ENCODE measurements at places on chromosomes 2 and 18.
A peak's percentile ranks its signal among the peaks of the same experiment; 100 is the strongest.

DNA sequence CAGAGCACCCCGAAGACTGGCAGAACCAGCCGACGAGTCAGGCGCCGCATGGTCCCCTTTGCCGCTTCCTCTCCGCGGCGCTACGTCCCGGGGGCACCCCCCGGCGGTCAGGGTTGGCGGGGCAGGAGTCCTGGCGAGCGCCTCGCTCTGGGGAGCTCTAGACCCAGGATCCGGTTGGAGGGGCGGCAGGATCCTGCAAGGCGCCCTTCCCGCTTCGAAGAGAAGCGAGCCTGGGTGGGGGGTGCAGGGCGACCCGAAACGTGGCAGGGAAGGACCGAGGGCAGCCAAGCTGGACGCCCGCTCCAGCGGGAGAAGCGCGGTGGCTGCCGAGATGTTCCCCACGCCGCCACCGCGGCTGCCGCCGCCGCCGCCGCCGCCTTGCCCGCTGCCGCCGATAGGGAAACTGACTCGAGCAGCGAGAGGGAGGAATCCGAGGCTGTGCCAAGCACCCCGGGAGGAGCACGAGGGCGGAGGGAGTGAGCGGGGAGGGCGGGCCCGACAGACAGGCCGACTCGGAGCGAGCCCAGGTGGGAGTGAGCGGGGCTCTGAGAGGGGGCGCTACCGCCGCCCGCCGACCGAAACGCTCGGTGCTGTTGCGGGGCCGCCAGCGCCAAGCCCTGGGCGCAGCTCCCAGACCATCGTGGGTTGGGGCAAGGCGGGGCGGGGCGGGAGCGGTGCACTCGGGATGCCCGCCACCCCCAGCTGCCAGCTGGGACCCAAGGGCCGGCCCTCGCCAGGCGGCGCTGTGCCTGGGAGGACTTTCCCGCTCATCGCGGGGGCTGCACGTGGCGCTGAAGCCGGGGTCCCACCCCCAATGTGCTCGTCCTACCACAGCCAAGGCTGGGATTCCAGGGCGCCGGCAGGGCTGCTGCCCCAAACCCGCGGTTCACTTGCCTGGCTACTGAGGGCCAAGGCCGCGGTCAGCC lies at the start of gene GALNT14:
Gene GALNT14, minus strand, starts transcription at position 404 of the 926 bp plus-strand sequence. Its CDS starts 354 bp downstream, at position 50.
- no peak for DNase-seq

- no peak for DNase-seq
These were observed 105.4 kb downstream of the POLR1A start for GRCh38 chr2:86000131-86000937.

DNA sequence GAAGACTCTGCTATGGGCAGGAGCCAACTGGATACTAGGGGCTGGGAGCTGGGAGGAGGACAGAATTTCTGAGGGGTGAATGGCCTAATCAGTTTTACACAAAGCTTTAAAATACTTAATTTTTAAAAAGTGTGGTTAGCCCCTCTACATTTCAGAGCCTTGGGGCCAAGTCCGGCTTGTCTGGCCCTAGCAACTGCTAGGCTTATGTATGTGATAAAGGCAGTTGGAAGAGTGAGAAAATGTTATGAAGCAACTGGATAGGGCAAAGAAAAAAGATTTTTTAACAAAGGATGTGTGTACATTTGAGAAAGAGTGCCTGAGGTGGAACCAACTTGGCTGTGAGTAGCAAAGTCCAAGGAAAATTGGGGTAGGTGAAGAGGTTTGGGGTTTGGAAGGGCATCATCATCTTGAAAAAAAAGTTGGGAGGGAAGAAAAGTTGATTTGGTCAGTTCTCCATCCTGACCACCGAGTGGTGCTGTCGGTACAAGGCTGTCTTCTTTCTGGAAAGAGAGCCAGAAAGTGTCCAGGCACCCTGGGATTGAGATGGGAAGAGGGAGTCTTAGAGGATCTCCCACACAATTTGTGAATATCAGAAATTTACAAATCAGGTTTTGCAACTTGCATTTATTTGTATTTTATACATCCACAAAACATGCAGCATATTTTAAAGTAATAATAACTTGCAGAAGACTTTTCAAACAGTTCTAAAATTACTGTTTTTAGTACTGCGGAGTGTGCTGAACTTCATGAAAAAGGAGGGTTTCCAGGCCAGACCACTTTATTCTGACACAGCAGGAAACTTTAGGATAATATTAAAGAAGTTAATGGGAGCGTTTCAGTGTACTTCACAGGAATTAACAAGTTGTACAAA lies 10.5 kb upstream of the CDK15 start:
- no peak for DNase-seq

DNA sequence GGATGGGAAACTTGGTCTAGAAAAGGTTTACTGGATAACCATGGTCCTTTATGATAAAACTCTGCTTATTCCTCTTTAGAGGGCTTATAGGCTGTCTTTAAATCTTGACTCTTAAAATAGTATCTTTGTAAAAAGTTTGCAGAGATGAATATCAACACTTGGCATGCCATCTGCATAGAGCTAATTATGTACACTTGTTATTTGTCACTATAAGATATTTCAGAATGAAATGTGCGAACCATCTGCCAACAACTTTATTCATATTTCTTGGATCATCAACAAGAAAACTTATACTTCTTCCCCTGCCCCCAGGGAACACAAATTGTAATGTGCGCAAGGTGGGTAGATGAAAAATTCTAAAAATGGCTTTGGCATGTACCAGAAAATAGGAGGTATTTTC lies 653.0 kb upstream of the CHAC2 start:
- DNase-seq: no peak

DNA sequence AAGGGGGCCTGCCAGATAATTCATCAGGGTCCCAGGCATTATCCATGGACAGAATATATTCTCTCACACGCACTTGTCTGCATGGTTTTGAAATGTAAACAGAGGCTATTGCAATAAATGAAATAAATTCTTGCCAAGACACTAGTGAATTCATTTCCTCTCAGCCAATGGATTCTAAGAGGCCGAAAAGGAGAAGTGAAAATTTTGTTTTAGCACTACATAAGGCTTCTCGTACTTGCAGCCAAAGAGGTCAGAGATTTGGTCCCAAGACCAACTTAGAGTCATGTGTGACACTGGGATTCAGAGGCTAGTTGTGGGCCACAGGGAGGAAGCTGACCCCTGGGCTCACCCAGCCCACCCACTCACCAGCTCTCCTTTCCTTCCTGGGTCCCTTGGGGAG lies 184.1 kb upstream of the GLI2 start:
- no peak for DNase-seq

DNA sequence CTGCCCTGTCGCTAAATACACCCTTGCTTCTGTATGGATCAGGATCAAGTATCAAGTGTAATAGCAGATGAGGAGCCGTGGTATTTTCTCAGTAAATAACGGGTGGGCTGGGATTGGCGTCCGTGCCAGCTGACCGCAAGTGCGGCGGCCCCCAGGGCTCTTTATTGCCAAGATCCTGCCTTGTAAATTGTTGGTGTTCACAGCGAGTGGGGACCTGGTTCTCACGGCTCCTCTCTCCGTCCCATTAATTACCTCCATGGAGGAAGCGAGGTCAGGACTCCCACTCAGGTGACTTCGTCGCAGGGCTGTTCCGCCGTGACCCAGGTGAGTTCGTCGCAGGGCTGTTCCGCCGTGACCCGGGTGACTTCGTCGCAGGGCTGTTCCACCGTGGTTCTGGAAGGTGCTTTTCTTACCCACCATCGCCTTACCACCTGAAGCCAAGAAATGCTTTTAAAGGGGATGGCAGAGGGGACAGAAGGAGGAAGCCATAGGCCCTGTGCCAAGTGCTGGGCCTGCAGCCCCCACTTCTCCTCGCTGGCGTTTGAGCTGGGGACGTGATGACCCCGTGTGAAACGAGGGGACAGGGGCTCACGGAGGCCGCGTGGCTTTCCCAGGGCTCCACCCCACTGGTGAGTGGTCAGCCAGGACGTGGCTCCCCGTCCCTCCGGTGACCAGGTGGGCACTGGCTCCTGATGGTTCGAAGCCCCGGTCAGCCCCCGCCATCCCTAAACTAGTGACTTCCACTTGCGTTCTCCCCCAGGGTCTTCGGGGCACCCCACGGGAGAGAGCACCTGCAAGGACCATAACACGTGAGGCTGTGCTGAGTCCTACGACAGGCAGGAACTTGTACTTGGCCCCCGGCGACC lies 118.4 kb downstream of the TWIST2 start:
- no peak for DNase-seq

- no peak for DNase-seq
These were observed at the start of gene IGFBP5 for GRCh38 chr2:216695401-216695821. TSS of gene IGFBP5 (minus strand) at chr2:216695549. CDS start at chr2:216694775, 774 bp downstream.

DNA sequence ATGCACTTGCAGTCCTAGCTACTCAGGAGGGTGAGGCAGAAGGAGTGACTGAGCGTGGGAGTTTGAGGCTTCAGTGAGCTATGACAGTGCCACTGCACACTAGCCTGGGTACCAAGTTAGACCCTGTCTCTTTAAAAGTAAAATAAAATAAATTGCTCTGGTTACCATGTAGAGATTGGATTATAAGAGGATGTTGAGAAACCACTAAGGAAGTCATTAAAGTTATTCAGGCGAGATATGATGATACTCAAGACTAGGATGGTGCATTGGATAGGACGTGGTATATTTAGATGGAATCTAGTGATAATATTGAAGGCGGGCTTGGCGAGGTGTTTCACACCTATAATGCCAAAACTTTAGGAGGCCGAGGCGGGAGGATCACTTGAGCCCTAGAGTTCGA lies 50.6 kb downstream of the BMPR2 start:
- DNase-seq: no peak

GRCh38 chr2:151459358-151459757 lies 49.7 kb downstream of the RIF1 start:
- DNase-seq: no peak

- DNase-seq: no peak
These were observed 130.8 kb downstream of the FIGN start for GRCh38 chr2:163604941-163605555.

DNA sequence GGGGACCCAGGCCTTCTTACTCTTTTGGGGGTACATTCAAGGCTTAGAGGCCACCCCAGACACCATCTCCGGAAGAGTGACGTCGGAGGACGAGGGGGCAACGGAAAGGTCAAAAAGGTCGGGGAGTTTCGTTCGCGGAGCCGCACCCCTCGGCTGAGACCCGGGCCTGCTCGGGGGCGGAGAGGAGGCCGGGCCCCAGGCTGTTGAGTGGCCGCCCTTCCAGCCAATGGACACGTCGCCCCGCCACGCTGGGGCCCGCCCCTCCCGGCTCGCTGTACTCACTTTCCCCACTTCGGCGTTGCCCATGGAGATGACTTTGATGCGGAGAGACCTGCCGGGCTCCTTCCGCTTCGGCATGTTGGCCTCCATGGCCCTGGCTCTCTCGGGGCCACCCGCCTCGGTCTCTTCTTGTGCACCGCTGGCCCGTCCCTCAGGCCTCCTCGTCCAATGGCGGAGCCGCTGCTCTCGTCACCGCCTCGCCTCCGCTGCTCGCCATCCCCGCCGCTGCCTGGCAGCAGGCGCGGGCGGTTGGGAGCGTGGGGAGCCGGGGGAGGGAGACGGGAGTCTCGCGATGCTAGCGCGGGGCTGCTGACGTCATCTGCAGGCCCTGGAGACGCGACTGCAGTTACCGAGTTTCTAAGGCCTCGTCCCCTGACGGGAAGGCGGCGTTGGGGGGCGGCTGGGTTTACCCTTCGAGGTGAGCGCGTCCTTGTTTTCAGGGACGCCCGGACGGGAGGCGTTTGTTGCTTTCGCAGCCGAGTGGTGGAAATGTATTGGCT lies at the start of gene DNAJC27:
Gene DNAJC27, minus strand, starts transcription at position 420 of the 779 bp plus-strand sequence. Its CDS starts 51 bp downstream, at position 369.
- peak; percentile 96 for DNase-seq

GRCh38 chr2:97706112-97706511 lies 7.3 kb upstream of the ZAP70 start:
- no peak for DNase-seq

GRCh38 chr2:220334210-220334609 lies 706.8 kb downstream of the SLC4A3 start:
- DNase-seq: no peak

- no peak for DNase-seq
These were observed 12.8 kb upstream of the KIAA2012 start for GRCh38 chr2:202060218-202060617.

DNA sequence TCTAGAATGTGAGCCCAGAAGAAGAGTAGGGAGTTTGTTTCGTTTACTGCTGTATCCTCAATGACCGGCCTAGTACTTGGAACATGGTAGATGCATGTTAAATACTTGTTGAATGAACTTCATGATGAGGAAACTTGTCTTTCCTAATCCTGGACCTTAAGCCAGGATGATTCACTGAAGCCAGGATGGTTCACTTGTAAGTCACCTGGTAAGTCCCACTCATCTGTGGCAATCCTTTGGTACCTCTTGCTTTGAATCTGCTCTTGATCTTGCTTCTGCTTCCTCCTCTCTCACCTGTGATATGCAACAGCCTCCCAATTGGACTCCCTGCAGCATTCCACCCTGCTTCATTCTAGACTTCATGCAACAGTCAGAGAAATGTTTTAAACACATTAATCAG lies 43.6 kb downstream of the QPCT start:
- no peak for DNase-seq

DNA sequence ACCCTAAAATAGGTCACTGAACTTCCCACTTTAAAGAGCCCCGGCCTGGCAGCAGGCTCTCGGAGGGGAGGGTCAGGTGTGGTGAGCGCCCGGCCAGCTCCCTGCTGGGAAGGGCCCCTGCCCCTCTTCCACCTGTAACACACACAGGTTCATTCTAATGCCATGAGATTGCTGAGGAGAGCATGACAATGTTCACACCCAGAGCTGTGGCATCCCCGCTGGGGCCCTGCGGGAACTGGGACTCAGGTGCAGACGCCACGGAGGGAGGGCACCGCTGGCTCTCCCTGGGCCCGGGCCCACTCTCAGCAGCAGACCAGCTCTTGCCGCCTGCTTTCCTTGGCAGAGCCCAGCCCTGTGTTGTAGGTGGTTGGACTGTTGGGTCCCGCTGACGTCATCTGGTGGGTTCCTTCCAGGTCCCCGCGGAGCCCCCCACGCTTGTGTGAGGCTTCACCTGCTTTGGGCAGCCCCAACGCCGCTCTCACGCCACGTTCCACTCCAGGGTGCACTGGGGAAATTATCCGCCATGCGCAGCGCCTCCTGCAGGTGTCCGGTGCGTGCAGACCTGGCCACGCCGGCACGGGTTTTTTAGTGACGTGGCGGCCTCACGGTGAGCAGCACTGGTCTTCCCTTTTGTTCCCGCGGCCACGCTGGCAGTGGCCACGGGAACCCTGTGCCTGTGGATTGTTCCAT lies 50.4 kb upstream of the KCNG2 start:
- no peak for DNase-seq

- no peak for DNase-seq
These were observed 95.8 kb downstream of the TMEFF2 start for GRCh38 chr2:192098814-192099491.

DNA sequence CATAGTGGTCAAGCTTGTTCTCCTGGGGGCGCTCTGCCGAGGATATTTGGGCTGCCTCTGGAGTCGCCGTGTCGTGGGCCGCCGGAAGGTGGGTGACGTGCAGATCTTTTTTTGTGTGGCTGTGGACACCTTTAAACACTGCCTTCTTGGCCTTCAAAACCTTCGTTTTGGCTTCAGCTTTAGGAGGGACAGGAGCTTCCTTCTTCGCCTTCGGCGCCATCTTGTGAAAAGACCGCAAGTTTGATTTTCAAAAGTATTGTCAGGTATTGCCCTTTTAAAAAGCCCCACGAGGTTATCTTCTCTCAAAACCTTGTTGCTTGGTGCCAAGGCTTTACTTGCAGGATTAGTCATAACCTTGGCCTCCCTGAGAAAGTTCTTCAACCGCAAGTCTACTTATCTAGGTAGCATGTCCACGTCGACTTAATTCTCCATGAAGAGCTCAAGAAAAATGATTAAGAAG lies 20.8 kb downstream of the LAMA3 start:
- no peak for DNase-seq
